ENCODE measurements at places on chromosomes 13 and 19.

DNA sequence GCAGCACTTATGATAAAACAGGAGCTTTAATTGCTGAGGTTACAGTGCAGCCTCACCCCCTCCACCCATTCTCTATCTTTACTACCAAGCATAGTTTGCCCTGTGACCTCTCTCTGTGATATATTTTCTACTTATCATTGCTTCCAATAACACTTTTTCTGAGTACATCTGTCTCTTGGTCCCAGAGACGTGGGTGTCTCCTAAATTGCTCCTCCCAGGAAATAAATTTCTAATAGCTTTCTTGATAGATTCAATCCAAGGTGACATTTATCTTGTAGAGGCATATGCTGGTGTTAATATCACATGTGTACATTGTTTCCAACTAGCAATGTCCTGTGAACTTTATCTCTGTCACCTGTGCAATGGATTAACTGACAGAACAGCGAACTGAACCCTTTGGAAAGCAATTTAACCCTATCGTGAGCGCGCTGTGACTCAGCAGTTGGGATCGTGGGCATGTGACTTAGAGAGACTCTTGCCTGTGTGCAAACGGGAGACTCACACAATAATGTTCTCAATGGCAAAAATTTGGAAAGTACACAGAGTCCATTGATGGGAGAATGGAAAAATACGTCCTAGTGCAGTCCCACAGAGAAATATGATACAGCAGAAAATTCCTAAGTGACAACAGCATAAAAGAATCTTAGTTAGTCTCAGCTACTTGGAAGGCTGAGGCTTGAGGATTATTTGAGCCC is 7.0 kb upstream of the MAP2K2 start:
- no peak for DNase-seq

DNA sequence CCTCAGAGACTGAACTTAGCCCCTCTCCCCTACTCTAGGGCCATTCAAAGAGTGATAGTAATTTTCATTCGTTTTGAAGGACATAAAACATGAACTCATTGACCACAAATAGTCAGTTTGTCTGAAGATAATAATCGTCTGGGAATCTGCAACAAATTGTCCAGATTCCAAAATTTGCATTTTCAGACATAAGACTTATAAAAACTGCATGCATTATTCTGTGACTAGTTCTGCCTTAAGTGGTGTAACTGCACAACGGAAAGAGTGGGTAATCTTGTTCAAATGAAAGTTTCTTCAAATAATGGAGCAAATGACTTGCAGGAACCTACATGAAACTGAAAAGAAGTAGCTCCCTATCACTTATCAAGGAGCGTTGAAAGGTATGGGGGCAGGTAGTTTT is 8.4 kb downstream of the CSNK1A1L start:
- DNase-seq = no peak

DNA sequence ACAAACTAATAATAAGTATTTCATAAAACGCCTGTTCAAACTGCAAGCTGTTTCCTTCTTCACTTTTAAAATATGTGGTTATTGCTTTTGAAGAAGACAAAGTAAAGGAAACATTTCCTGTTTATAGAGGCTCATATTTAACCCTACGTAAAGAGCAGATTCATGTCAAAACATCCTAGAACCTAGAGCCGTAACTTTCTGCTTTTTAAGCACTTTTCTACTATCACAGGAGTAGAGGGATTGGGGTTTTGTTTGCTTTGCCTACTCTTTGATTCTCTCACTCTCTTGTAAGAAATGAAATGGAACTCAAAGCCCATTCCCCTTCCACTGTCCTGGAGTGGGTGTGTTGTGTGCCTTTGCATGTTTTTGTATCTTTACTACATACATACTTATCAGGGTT is 54.0 kb upstream of the GPR183 start:
- no peak for DNase-seq

DNA sequence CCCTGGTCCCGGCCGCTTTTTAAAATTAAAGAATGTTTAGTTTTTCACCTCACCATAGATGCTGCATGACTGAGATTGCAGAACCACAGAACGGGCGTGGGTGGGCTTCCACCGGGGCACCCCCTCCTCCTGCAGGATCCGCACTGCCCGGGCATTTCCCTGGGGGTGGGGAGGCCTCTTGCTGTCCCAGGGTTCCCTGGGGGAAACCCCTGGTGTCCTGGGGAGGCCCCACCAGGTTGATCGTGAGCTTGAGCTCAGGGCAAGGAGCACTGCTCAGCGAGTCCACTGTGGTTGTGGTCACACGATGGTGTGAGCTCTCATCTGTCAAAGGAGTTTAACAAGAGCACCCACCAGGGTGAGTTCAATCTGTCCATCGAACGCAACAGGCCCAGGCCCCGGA is 11.4 kb upstream of the TCF3 start:
- DNase-seq = no peak
